Activated effector memory CD4-positive, alpha-beta T cell treated with Interleukin-2 at 50 U/mL for 16 hours (primary cell): ENCODE measurements at places on chromosomes 6 and 20.
A peak's percentile ranks its signal among the peaks of the same experiment; 100 is the strongest.

GRCh38 chr20:40148886-40149285 is 540.1 kb downstream of the MAFB start:
- DNase-seq = no peak

GRCh38 chr6:101400326-101401135 is 7.0 kb downstream of the GRIK2 start:
- DNase-seq = no peak

GRCh38 chr6:100105138-100105537 is 111.1 kb upstream of the MCHR2 start:
- no peak for DNase-seq

GRCh38 chr6:16078064-16078463 is 50.8 kb upstream of the MYLIP start:
- no peak for DNase-seq

GRCh38 chr6:143553337-143553736 is 41.8 kb upstream of the FUCA2 start:
- no peak for DNase-seq

DNA sequence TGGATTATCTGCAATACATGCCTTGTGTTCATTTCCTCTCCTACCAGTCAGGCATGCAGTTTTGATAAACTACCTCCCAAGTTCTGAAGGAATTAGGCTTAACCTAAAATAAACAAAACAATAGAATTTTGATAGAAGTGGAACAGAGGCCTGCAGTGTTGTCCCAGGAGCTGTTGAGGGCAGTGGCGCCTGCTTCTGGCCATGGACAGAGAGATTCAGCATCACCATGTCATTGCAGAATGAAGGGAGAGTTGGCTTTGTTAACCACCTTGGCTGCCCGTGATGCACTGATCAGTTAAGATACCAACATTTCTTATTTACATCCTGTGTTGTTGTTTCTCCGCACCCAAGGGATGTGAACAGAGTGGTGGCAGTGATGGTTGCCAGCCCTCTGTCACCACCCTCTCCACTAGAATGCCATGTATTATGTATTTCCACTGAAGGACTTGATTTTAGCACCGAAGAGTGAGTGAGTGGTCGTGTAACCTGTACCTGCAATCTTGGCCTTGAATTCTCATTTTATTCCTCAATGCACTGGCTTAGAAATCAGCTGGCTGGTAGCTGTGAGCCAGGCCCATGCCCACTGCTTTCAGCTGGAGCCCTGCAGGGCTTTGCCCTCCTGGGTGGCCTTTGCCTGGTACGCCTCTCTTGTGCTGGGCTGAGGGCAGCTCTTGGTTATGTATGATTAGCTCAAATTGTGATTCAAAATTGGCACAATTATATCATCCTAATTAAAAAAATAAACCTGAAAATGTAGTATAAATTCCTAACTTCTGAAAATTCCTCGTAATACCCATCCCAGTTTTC is 56.5 kb downstream of the SHLD1 start:
- no peak for DNase-seq

DNA sequence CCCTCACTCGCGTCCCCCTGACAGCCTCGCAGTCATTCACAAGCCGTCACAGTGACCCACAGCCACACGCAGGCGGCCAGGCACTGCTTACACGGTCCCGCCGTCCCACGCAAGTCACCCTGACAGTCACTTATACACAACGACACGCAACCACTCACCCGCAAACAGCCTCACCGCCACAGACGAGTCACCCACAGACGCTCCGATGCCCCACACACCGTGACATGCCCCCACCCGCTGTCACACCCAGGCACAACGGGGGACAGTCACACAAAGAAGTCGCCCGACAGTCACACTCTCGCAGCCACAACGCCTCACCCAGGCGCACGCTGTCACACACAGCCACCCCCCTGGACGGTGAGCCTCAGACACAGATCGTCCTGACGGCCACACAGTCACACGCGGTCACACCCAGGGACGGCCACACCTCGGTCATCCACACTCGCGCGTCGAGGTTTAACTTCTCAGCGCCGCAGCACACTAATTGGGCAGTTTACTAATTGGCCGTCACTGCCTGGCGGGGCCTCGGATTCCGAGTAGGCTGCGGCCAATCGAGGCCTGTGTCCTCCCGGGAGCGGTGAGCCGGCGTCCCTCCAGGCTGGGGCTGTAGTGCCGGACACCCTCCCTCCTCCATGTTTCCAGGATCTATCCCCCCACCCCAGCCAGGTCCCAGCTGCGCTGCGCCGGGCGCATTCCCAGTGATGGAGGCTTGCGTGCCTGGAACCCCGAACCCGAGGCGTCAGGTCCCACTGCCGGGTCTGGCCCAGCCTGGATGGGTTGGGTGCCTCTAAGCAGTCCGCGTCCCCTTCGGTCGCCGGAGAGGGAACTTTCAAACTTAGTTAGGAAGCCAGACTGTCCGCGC is 790 bp downstream of the TOX2 start:
- DNase-seq = peak; percentile 7

DNA sequence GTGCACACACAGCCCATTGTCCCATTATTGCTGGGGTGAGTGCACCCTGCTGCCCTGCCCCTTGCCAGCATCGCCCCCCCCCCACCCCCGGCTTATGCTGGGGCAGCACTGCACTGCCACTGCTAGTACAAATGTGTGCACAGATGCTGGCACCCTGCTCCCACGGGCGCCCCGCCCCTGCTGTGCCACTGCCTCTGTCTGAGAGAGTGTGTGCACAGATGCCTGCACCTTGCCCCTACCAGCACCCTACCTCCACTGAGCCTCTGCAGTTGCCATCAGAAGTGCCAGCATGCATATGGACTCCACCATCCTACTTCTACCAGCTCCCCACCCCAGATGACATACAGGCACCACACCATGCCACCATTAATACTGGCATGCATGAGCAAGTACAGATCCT is 454.6 kb upstream of the KHDRBS2 start:
- DNase-seq = no peak

DNA sequence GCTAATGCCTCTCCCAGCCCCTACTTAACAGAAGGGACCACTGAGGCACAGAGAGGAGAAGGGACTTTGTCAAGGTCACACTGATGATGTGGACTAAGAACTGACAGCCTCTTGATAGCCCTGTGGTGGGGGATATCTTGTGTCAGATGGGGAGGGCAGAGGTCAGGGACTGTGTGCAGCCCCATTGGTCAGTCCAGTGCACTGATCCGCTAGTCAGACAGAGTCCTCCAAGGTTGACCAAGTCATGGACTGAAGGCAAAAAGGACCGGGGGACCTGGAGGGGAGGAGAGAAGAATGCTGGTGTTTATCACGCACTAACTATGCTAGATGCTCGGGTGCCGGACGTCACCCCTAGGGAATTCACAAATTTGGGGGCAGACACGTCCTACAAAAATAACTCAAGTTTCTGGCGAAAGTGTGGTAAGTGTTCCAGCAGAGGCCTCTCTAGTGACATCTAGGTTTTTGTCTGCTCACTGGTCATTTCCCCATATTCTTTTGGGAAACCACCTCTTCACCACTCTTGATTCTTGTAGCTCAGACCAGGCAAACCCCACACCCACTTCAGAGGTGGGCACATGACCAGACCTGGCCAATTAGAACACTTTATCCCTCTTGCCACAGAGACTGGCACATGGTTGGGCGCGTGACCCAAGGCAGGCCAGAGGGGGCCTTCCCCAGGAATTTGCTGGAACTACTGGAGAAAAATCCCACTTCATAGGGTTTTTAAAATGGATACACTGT is 21.0 kb downstream of the TCF15 start:
- DNase-seq = no peak

GRCh38 chr6:73152556-73152955 is 72.7 kb downstream of the KHDC1L start:
- no peak for DNase-seq

DNA sequence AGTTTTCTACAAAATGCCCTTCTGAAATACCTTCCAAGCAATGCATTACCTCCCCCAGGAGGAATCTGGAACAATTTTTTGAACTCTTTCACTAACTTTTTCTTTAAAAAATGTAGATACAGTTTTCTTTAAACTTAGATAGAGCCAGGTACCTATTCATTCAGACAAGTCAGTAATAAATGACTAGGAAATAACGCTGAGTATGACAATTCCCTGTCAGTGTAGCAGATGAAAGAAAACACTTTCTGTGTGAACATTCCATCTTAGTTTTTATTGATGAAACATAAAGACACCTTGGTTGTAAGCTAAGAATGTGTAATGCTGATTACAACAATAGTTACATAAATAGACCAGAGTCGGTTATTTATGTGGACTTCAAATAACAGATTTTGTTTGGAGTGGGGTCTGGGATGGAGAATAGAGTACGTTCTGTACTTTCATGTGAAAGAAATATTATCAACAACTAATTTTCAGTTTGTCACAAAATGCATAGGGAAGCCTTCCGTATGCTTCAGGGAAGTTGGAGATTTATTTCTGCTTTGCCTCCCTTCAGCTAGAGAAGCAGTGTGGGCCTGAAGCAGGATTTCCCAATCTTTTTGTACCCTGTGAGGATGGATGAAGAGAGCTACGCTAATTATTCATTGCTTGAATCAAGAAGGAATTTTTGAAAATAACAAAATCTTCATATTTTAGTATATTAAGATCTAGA is 19.2 kb upstream of the QKI start:
- DNase-seq = no peak

DNA sequence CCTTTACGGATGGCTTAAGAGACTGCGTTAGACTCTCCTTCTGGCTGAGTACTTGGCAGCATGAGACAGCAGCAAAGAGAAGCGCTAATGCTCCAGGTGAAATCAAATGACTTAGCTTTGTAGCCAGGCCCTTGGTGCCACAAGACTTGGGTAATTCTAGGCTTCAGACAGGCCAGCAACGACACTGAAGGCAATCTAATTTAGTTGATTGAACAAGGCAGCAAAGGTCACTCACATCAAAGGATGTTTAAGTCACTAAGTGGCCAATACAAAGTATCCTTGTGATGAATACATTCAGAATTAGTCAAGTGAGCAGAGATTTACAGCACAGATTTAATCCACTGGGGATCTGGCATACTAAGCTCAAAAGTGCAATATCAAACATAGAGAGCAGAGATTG is 113.2 kb downstream of the FAM83B start:
- DNase-seq = no peak
